EL (cell line): ENCODE measurements at places on chromosomes 3 and 15.
A peak's percentile ranks its signal among the peaks of the same experiment; 100 is the strongest.

DNA sequence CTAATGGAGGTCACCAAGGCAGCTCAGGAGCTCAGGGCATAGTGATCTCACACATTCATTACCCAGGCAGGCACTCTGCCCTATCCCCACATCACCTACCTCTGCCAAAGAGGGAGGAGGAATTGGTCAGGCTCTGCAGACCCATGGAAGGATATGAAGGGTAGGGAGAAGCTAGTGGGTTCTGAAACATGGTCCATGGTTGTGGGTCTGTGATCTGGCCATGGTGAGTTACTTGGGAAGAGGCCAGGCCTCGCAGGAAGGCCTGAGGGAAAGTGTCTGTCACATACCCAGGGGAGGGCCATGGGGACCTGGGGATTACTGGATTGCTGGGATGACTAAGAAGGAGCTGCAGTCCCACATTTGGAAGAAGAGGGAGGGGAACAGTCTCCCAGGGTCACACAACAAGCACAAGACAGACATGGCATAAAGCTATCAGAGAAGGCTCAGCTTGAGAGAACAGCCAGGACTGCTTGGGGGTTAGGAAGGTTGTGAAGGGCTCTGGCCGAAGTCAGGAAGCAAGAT, 1.4 kb upstream of the PRSS50 start:
- no peak for DNase-seq

DNA sequence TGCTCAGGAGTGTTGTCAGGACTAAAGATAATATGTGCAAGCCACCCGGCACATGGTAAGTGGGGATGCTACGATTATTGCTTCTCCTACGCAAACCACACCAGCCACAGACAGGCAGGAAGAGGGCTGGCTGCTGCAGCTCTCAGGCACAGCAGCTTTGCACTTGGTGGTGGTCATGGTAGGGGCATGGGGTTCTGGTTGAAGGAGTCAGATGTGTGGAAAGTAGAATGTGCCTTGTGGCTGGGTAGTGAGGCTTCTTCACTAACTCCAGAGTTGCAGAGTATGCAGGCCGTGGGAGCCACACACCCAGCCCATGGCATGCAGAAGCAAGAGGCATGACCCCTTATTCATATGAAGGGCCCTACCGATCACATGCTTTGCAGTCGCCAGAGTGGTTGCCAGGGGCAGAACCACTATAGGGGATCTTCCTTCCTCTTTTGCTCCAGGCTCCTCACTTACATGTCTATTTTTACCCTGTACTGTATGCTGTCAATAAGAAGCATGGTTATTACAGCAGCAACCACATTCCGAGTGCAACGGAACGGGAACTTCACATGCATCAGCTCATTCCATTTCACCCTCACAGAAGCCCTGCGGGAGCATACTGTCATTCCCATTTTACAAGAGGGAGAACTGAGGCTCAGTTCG, 59.2 kb upstream of the HERC1 start:
- no peak for DNase-seq

DNA sequence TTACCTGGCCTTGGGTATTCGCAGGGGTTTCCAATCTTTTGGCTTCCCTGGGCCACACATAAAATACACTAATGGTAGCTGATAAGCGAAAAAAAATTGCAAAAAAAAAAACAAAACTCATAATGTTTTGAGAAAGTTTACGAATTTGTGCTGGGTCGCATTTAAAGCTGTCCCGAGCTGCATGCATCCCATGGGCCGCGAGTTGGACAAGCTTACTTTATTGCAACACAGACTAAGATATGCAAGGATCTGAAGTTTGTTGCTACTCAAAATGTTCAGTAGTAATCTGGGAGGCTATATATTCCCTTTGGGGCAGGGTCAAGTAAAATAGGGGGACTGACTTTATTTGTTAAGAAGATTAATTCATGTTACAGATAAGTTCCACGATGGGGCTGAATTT, 247.9 kb downstream of the CD47 start:
- no peak for DNase-seq

DNA sequence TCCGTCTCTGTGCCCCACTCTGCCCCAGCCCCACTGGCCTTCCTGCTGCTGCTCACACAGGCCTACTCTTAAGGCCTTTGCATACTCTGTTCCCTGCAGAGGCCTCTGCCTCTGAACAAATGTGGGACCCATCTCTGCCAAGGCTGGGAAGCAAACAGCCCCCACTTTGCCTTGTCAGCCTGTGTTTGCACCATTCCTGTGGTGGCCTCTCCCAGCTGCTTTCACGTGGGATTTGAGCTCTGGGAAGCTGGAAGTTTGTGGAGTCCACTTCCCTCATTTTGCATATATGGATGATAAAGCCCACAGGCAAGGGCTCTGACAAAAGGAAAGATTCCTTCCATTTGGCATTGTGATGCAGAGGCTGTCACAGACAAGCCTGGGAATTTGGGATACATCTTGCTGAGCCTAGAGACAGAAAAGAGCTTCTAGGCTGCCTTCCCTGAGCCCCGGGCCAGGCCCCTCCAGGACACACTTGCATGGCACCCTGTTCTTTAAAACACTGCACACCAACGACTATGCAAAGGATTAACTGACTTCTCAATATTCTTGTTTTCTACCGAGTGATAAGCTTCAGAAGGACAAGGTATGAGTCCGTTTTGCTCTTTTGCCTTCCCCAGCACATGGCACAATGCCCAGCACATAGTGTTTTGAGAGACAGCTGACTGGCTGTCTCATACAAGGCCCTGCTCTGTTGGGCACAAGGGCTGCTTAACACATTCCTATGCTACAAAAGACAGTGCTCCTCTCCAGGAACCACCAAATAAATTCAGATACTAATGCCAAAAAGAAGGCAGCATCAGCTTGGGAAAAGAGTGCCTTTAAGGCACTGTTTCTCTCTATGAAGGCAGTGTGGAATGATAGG, 120.7 kb upstream of the TOPAZ1 start:
- DNase-seq: peak; percentile 13

DNA sequence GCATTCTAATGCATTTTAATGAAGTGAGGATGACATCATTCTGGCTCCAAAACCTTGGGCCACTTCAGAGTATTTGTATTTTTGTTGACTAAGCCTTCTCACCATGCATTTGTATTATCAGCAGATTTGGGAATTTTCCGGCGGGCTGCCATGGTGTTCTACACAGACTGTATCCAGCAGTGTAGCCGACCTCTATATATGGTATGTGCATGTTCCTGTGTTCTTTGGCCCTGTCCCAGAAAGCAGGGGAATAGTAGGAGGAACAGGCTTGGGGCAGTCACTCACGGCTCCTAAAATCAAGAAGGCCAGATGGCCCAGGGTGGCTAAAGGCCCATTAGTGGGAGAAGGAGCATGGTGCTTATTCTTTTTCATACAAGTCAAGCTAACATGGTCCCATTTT, 80.5 kb downstream of the USF3 start:
- no peak for DNase-seq

DNA sequence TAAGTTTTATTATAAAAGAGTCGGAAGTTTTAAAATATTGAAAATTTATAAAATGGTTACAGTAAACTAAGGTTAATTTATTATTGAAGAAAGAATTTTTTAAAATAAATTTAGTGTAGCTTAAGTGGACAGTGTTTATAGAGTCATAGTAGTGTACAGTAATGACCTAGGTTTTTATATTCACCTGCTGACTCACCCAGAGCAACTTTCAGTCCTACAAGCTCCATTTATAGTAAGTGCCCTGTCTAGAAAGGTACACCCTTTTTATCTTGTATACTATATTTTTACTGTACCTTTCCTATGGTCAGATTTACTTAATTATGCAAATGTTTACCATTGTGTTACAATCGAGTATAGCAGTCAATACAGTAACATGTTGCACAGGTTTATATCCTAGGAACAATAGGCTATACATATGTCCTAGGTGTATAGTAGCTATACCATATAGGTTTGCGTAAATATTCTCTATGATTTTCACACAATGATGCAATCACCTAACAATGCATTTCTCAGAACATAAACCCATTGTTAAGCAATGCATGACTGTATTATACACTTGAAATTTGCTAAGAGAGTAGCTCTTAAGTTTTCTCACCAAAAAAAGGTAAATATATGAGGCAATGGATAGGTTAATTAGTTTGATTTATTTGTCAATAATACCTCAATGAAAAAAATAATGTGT, 106.9 kb upstream of the CD96 start:
- DNase-seq: no peak

DNA sequence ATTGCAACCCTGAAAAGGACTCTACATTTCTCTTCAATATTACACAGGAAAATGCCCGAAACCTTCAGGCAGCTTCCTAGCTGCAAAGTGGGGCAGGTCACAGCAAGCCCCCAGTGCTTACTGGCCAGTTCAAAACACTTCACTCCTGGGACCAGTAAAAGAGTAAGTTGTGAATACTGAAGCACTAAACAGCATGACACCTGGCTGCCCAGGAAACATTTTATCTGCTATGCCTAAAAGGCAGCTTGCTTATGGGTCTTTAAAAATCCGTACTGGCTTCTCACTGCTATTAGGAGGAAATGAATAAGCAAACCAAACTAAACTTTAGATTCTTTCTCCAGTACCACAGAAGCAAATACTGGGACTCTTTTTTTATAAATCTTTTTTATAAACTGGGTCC, 457.9 kb upstream of the ALCAM start:
- peak; percentile 26 for DNase-seq

DNA sequence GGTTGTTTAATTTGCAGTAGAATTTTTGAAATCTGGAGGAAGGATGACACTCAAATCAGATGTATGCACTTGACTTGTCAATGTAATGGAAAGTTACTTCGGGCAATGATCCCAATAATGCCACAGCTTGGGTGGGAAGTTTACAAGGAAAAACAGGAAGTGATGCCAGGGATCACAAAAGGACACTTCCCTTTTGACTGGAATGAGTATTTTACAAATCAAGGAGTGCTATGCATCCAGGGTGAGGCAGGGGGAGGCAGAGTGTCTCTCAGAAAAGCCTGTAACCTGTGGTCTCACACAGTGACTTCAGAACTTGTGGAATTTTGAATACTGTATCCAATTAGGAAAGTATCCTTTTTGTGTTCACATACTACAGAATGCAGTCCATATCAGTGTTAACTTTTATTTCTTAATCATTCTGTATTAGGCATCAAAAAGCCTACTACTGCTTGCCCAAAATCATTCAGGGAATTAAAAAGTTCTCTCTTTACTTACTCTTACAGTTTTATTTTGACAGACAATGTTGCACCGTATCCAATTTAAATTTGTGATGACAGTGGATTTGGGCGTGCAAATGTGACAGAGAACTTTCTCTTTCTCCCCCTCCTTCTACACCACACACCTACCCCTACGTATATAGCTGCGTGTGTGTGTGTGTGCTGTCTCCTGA, 445.1 kb downstream of the MECOM start:
- DNase-seq: peak; percentile 69

DNA sequence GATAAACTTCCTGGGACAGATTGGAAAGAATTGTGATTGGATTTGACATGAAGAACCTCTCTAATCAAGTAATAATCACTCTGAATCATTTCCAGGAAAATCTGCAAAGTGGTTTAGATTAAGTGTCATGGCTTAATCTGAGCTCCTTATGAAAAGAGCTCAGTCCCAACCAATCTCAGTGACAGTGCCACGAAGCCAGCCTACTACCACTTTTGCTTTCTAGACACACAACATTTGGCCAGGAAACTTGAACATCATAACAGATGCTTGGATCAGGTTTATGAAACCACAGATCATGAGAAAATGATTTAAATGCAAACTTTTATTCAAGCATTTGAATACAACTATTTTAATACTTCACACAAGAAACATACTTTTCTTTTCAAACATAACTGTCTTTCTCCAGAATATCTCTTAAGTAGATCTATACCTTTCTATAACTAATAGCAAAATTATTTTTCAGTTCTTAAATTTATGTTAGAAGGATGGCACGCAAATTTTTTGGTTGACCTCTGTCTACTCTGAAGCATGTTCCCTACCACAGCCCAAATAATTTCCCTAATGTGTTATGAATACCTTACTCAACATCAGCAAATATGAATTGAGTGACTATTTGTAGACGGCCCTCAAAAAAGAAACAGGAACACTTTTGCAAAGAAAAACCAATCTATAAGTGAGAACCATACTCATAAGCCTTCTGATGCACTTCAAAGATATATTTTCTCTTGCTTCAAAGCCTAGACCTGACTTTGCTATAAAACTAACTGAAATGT, 495.0 kb upstream of the ZNF385D start:
- DNase-seq: peak; percentile 1

- DNase-seq: no peak
Observed at GRCh38 chr3:99915906-99916432, 98.3 kb downstream of the CMSS1 start.

DNA sequence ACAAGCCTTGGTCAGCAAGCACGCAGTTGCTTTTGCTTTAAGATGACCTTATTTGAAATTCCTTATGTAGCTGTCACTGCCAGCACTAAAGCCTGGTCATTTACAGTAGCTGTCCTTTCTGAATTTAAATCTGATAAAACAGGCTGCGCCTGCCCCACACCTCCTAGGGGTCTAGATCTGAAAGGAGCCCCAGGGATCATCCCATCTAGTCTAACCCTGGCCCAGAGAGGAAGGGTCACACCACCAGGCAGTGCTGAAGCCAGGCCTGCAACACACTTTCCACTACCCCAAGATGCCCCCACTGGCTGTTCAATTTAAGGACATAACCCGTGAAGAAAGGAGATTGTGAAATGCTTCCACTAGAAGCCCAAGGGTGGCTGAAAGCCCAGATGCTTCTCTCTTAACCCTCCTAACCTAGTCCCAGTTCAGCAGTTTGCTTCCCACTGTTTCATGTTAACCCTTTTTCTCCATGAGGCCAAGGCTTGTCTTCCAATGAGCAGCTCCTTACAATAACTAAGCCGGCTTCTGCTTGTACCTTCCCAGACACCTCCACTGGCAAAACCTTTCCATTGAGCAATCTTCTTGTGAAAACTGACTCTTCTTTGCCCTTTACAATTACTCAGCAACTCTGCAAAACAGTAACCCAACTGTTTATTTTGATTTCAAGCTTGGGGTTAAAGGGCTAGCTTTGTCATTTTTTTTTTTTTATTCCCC, 198.9 kb upstream of the LPP start:
- DNase-seq: peak; percentile 89

- DNase-seq: no peak
Observed at GRCh38 chr3:56855856-56856512, 54.2 kb upstream of the ARHGEF3 start.

DNA sequence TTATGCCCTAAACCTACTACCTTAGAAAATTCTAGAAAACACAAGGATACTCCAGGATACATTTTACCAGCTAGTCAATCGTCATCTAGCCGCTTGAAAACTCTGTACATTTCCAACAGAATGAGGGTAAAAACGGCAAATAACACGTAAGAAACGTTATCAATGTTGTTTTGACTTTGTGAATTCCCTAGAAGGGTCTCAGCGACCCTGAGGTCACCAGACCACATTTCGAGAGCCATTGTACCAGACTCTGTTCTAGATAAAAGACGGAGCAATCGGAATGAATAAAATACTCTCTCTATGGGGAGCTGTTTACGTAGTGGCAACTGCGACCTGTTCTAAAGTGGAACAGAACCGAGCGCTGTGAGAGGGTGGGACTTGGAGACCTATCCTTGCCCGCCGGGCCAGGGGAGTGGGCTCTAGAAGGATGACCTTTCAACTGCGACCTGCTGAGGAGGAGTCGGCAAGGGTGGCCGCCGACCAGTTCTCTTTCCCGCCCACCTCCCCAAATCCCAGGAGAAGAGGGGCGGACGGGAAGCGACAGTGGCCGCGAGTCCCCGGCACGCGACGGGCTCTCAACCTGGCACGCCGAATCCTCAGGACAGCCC, 778 bp upstream of the AP4E1 start:
- peak; percentile 47 for DNase-seq
